ENCODE measurements at places on chromosomes 6 and 20.
A peak's percentile ranks its signal among the peaks of the same experiment; 100 is the strongest.

GRCh38 chr6:109484122-109484521, 1.1 kb upstream of the ZBTB24 start:
- DNase-seq: no peak

DNA sequence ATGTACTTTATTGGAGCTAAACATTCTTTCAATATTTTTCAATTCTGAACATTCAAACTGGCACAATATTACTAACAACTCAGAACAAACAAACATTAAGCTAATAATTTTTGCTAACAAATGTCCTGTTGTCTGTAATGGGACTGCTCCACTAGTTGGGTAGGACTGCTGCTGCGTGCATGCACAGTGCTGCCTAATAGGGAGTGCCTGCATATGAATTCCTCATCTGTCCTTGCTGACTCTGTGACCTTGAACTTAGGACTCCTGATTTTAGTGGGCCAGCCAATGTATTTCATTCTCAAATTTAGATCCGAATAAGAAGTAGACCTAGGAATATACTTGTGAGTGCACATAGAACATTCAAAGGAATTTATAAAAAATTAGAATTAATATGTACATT, 196.5 kb upstream of the RAB32 start:
- no peak for DNase-seq

GRCh38 chr6:8085053-8085511, 17.3 kb downstream of the EEF1E1 start:
- DNase-seq: no peak

DNA sequence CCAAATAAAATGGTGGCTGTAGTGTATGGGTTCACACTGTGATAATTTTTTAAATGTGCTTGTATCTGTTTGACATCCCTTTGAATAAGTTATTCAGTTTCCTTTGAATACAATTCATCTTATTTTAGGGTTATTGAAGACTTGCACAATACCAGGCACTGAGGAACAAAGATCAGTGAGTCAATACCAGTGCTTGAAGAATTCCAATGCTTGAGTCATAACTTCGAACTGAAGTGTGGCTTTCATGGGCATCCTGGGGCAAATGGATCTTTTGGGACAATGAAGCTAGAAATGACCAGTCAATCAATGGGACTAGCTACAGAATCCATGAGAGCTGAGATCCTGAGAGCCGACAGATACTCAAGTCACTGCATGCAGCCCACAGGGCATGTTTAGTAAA, 349.9 kb upstream of the FLRT3 start:
- DNase-seq: no peak

DNA sequence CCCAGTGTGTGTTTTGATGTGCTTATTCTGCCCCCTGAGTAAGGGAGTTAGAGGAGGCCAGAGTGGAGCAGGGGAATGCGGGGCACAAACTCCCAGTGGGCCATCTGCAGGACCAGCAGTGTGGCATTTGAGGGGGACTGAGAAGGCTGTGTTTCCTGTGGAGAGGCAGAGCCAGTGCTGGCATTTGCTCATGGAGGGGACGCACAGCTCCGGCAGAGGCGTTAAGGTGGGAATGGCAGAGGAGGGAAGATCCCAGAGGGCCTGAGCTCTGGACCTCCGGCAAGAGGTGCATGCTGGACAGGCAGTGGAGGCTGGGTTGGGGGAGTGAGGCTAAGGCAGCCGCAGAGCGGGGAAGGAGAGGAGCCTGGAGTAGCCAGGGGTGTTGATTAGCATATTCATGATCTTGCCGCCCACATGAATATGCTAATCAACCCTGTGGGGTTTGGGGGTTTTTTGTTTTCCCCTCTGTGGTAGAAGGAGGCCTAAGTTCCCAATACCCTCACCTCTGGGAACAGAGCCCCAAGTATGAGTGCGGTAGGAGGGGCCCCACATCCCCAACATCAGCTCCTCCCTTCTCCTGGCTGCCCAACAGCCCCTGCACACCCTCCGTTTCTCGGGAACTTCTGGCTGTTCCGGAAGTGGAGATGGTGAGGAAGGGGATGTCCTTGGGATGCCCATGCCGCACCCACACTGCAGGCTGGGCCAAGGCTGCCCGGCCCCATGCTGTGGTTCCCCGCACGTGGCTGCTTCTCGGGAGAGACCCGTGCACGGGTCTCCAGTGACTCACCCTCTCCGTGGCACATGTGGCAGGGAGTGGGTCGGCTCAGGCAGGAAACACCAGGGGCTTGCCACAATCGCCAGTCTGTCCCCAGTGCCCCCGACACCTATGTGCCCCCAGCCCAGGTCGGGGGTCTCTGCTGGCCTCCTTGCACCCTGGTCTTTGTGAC, 33.8 kb downstream of the DLGAP4 start:
- no peak for DNase-seq

GRCh38 chr6:90413867-90414266, 117.2 kb upstream of the BACH2 start:
- DNase-seq: peak; percentile 79

GRCh38 chr6:55023230-55023629, 151.1 kb upstream of the HCRTR2 start:
- DNase-seq: no peak

DNA sequence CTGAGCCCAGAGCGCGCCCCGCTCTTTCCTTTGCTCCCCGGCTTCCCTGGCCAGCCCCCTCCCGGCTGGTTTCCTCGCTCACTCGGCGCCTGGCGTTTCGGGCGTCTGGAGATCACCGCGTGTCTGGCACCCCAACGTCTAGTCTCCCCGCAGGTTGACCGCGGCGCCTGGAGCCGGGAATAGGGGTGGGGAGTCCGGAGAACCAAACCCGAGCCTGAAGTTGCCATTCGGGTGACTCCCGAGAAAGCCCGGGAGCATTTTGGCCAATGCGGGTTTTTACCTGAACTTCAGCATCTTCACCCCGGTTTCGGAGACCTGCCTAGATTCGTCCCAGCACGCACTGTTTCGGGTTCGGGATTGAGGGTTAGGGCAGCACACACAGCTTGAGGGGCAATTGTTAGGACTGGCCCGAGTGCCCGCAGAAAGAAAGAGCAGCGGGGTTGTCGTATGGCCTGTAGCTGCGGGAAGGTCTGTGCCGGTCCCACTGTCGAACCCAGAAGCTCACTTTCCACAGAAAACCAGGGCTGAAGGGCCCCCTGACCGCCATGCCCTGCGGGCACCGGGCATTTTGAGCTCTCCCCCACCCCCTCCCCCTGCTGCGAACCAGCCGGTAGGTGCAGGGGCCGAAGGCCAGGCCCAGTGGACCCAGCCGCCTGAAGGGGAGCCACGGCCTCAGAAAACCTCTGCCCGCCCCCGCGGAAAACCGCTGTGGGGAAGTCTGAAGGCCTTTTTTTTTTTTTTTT, 2.1 kb downstream of the FOXP4 start:
- peak; percentile 9 for DNase-seq

DNA sequence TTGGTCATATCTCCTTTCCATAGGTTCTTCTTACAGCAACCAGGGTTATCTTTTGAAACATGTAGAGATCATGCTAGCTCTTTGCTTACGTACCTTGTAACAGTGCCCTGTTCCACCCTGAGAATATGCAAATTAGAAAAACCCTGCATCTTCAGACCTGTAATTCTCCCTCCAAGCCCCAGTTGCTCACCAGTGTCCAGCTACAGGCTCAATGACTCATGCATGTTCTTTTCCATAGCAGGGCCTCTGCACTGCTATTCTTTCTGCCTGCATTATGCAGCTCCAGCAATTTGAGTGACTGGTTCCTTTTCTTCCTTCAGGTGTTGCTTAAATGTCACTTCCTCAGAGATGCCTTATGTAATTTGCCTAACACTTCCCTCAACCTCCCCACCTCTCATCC, 636.2 kb downstream of the KHDRBS2 start:
- no peak for DNase-seq

DNA sequence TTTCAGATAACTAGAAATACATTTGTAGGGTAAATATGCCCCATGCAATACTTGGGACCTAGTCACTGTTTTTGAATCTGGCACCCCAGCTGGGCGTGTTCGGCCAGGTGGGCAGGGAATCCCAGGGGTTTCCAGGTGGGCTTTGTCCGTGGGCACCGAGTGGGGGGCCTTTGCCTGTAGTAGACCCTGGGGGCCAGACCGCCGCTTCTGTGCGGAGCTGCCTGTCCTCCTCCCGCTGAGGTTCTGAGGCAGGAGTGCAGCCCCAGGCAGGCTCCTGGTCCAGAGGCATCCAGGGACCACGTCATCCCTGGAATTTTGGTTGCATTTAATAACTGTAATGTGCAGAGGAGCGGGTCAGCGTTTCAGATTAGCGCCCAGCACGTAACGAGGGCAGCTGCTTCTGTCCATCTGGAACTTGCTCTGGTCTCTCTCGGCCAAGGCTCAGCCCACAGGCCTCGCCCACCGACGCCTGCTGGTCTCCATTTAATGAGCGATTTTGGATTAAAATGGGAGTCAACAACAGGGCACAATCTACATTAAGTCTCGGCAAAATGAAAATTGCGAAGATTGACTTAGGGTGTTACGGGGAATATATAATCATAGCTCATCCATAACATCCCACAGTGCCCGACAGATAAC, 12.8 kb downstream of the BHLHE23 start:
- DNase-seq: no peak

DNA sequence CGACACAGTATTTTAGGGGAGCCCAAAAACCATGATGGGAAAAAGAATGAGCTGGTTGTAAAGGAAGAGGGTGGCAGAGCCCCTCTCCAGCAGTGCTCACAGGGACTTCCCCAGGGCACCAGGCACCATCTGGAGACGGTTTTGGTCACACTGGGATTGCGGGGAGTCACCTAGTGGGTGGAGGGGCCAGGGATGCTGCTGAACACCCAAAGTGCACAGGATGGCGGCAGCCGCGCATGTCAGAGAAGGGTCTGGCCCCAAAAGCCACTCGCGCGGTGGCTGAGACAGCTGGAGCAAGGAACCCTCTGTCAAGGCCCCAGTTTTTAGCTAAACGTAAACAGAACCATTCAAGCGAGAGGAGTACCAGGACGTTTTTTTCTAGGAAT, 10.8 kb downstream of the CTSZ start:
- DNase-seq: no peak

DNA sequence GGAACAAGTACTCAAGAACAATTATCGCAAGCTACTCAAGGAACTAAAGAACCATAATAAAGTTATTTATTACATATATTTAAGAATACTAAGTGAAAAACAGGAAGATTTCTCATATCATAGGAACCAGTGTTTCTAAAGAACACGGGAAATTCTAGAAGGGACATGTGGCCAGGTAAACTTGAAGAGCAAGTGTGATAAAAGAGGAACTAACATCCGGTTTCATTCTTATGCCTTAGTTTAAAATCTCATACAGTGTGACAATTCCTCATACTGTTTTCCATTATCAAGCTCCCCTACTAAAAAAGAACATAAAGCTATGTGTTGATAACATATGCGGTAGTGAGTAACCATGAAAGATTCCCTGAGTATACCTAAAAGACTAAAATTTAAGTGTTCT, 163.5 kb upstream of the SHLD1 start:
- no peak for DNase-seq

GRCh38 chr20:38747495-38748096, 664 bp upstream of the ACTR5 start:
- no peak for DNase-seq

- no peak for DNase-seq
Measured at GRCh38 chr6:43129434-43130194, 41.5 kb upstream of the SRF start.

DNA sequence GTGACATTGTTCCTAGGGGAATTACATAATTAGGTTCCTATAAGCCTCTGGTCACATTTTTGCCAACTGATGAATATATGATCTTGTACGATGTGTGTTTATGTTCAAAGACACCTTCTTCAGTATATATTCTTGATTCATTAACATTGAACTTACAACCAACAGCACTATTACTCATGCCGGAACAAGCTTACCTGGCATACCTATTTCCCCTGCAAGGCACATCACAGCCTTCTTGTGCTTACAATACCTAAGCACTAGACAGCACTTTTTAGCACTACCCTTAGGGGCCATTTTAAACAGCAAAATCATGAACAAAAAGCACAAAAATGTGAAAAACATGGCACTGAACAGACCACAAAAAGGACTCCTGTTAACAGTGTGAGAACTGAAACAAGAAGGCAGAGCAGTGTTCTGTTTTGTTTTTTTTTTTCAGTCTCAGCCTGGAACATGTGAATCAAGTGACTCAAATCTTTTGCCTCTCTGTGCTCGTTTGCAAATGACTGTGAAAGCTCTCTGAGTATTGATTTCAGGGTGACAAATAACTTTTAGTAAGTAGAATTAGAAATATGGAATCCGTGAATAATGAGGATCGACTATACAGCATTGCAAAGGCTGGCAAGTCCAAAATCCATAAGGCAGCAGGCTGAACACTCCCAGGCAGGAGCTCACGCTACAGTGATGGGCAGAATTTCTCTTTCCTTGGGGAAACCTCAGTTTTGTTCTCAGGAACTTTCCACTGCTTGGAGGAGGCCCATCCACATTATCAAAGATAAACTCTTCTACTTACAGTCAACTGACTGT, 102.3 kb upstream of the TSHZ2 start:
- DNase-seq: no peak

GRCh38 chr6:22809370-22809769, 240.0 kb downstream of the HDGFL1 start:
- no peak for DNase-seq

- DNase-seq: no peak
Measured at GRCh38 chr6:41189967-41190366, 11.0 kb downstream of the TREML2 start.

DNA sequence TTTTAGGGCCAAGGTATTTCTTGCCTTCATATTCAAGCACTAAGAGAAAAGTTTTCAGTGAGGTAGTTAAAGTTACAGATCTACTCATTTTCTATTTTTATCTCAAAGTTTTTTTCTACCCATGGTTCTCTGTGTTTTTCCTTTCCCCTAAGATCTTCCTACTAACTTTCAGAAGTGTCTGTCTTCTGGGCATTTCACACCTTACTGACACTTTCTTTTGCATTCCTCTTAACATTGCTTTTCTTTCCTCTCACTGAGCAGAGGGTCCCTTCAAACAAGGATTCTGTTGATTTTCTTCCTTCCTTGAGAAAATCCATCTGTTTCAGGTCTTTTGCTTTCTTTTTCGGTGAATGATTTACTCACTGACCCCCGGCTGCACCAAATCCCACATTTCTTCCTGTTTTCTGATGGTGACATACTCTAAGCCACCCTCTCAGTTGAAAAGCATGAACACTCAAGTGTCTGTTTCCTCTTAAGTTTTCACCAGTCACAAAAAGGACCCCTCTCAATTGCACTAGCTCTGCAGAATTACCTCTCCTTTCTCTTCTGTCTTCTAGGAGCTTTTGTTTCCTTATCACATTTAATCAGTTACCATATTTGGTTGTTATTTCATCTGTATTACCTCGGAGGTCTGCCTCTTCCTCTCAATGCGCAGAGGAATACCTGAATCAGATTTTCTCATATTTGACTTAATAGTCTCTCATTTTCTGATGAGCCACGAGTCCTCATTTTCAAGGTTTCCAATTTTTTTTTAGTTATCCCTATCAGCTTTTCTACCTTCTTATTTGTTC, 73.5 kb upstream of the RNF217 start:
- no peak for DNase-seq

Data from stimulated activated naive CD4-positive, alpha-beta T cell (primary cell).